RPMI8226 (cell line): ENCODE measurements at places on chromosomes 3 and 15.

DNA sequence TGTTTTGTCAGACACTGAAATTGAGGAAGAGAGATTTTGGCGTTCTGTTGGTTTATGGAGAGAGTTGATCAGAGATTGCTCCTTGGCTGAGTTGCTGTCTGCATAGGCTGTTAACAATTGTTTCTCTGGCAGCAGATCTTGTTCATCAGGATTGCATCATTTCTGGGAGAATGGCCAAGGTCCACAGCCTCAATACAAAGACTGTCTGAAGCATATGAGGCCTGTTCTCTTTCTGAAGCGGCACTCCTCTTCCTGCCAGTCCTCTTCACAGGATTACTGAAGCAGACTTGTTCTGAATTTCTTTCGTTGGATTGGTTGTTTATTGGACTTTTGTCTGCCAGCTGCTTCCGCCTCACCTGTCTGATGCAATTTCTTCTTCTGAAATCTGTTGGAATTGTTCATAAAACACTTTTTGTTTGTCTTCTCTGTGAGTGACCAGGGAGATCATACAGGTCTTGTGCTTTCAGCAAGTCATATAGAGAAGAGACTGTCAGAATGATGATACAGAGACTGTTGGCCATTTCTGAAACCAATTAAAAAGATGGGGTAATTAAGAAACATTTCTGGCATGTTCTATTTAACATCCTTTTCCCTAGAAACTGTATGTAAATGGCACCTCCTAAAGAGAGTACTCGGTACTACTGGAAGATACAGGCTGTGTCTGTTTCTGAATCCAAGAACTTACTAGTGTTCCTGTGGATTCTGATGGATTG is 25.5 kb downstream of the SETD5 start:
- DNase-seq: peak; percentile 86

- DNase-seq: no peak
Observed at GRCh38 chr3:195096053-195096452, 174.9 kb downstream of the XXYLT1 start.

GRCh38 chr15:100769043-100769974 is 110.3 kb upstream of the ALDH1A3 start:
- DNase-seq: no peak

DNA sequence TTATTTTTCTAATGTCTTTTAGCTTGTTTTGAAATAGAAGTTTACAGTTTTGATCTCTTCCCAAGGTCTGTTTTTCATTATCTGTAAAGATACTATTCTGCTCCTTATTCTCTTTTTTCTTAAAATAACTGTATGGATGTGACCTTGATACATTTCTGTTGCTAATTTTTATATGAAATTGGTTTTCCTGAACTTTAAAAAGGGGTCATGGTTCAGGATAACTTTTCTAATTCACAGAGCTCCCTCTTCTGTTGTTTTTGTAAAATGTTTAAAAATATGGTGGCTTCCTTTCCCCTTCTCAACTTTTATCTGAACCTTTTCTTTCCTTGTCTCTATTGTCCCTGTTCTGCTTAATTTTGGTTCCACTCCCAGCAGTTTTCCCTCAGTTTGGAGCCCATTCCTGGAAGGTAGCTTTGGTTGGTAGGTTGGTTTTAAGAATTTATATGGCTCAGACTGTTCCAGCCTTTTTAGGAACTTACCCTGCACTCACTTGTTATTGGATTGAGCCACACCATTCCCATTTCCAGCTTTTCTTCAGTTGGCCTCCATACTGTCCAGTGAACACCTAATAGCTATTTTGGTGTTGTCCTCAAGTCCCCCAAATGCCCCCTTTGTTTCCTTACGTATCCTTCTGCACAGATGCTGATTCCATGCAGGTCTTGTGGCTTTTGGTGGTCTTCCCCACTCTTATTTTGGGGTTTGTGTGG is 70.3 kb downstream of the SLMAP start:
- DNase-seq: no peak

GRCh38 chr15:95132774-95133173 is 901.4 kb downstream of the MCTP2 start:
- DNase-seq: no peak
